ENCODE measurements at places on chromosomes 2 and 18. TPM values are rescaled to one million over a fixed set of nuclear protein-coding genes. Genes with fewer than 3 reads are reported as not detected.

The CRYBA2 gene
- total RNA-seq = not detected

The ALPG gene
- not detected for total RNA-seq

The RAB27B gene
- total RNA-seq = 65.5 TPM

The EFR3B gene
- total RNA-seq = 0.13 TPM

The CRACDL gene
- total RNA-seq = 1.4 TPM

The TEKT4 gene
- not detected for total RNA-seq

The NEU4 gene
- not detected for total RNA-seq

The RAMP1 gene
- 2.1 TPM for total RNA-seq

The AP1S3 gene
- 59.5 TPM for total RNA-seq

The PAX8 gene
- not detected for total RNA-seq
